ENCODE measurements at places on chromosomes 5 and 9.

DNA sequence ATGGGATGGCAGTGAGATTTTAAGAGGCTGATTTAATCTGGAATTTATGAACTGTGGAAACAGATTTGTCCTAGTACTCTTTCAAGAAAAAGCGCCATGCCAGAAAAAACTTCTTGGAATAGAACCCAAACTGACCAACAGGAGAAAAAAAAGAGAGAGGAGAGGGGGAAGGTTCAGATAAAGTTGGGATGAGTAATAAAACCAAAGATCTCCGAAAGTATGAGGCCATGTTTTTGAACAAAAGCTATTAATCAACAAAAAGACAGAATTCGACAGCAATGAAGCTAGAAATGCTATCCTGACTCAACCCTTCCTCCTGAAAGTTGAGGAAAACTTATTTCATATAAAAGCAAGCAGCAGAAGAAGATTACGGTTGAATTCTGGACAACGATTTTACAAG, 135.5 kb downstream of the CEMIP2 start:
- DNase-seq: no peak

DNA sequence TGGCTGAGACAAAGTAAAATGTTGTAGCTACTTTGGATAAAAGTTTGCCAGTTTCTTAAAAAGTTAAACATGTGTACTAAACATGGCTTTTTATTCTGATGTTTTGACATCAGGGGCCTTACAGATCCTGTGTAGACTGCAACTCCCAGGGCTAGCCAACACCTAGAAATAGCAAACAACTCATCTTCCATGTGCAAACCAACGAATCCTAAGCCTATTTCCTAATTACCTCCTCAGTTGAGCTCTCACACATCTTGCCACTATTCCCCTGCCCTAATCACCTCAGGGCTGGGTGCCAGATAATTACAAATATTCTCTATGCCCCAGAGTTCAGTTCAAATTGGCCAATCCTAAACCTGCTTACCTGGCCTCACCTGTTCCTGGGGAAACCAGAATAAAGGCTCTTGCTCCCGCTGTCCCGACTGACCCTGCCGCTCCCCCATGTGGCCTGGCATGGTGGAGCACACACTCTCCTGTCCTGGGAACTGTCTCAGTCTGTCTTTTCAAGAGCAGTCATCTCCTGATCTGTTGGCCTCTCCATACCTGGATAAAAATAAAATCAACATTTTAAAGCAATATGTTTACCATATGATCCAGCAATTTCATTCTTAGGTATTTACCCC, 37.1 kb upstream of the FAM169A start:
- no peak for DNase-seq

DNA sequence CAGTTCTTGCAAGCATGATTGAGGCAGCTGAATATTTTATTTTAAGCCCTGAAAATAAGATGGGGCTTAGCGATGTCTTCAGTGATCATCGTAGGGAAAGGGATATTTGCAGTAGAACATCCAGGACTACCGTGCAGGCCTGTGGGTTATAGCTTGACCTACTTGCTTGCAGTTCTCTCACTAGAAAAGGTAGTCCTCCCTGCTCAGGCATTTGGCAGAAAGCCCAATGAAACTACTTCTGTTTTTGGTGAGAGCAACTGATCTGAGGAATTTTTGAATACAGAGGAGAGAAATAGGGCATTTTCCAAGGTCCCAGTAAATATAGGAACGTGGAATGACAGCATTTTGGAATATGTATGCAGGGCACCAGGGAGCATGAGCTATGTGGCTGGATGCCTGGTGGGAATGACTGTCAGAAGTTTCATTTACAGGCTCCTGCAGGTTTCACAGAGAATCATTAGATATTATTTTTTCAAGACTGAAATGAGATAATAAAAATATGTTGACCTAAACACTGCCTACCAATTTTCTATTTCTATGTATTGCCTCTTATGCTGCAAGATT, 417.9 kb upstream of the ACTBL2 start:
- no peak for DNase-seq

DNA sequence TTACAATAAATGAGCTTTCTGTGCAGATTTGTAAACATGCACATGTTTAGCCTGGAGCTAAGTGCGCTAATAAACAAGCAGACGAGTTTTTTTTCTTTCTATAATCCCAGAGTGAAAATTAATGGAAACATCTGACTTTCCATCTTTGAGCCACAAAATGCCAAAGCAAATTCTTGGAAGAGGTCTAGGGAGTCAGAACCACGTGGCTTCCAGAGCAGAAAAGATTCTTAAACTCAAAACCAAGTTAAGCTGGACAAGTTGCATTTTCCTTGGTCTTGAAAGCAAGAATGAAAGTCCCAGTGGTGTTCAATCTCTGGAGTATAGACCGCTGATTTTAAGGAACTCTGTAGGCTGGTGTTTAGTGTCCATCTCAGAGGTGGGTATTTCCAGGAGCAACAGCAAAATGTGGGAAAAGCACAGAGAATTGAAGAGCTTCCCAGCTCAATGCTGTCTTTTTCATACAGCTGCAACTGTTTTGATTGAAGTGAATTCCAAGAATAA, 71.4 kb downstream of the MYO10 start:
- DNase-seq: no peak

DNA sequence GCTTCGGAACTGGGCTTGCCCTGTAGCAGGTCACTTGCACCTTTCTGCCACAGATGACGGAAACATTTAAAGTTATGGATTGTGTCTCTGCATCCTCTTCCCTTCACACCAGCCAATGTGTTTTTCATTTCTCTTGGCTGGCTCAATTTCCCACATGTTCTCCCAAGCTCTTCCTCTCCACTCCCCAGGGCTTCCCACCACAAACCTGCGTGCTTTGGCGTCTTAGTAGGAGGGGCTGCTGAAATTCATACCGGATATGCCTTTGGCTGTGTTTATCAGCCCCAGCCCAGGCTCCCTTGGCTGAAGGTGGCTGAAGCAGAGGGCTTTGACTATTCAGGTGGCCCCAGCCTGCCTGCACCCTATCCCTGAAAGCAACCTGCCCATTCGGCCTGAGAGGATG, 32.1 kb downstream of the ADRB2 start:
- DNase-seq: no peak

GRCh38 chr9:112059145-112059965, 115.7 kb downstream of the SUSD1 start:
- no peak for DNase-seq

DNA sequence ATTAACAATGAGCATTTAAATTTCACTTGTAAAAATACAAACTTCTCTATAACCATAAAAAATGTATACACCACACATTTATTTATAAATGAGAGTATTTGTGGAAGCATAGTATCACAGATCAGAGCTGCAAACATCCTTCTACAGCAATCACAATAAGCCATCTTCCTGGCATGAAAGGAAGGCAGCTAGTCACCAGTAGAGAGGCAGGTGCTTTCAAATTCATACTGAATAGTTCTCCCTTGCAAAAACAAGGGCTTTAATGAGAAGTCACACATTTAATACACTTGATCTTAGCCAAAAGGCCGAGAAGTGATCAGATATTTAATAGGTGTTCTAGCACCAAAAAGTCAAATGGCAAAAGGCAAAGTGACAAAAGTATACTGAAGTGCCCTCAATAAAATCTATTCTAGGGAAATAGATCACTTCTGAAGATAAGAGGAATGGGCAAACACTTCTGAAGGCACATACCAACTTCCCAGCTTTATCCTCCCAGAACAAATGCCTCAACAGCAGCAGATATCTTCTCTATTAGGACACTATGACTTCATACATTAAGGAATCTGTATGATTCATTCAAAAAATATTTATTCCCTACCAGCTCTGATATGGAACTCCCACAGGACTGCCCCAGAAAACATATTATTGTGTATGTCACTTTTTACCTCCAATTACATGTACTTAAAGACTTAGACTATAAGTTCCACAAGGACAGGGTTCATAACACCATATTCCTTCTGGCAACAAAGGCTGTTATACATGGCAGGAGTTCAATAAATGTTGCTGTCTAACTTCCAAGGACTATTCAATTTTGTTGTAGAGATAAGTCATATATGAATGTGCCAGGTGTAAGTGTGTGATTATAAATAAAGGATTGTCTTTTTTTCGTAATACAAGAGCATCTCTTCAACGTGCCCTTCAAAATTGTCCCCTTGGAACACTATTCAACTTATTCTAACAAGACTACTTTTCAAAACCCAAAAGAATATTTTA, 31.7 kb downstream of the MAPKAP1 start:
- no peak for DNase-seq

- no peak for DNase-seq
Measured at GRCh38 chr5:14219800-14220512, 76.8 kb downstream of the TRIO start.

DNA sequence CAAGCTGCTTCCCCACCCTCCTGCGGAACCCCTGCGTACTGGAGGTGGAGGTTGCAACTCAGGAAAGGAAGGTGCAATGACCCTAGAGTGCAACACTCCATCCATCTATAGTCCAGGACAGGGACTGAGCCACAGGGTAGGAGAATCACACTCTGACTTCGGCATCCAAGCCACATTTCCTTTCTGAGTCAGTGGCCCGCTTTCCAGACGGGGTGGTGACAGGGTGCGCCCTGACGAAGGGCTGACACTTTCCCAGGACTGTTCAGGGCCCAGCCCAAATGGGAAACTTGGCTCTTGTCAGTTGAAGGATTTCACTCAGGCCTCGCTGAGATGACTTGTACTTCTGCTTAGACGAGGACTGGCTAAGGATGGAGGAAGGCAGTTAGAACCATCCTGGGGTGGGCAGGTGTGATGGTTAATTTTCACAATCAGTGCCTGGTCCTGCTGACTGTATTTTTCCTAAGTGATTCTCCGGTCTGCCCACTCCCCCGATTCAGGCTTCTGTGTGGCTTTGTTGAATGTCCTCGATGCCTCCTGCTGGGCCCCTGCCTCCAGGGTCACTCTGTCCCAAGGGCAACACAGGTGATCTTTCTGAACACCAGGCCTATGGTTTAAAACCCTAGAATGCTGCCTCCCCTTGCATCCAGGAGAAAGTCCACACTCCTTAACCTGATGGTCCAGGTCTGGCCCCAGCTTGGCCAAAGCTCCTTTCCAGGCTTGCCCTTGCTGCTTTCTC, 228.1 kb downstream of the FSTL4 start:
- DNase-seq: no peak

- no peak for DNase-seq
Measured at GRCh38 chr5:75886706-75887105, 169.5 kb upstream of the POC5 start.

GRCh38 chr9:106287091-106287631, 575.8 kb upstream of the ZNF462 start:
- no peak for DNase-seq

DNA sequence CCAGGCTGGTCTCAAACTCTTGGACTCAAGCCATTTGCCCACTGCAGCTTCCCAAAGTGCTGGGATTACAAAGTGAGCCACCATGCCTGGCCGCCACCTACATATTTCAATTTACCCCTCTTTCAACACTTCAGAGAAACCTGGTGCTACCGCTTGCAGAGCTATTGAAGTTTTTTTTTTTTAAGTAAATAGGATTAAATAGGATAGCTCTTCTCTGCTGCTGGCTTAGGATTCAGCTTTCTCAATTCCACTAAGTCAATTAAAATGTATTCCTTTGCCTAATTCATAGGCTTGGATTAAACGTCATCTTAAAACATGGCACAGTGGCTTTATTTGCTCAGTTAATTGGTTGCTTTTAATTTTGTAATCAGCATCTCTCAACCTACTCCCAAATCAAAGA, 41.0 kb downstream of the KIAA1191 start:
- no peak for DNase-seq

- DNase-seq: no peak
Measured at GRCh38 chr5:121121786-121122185, 657.7 kb downstream of the PRR16 start.

GRCh38 chr5:9284781-9285307, 261.0 kb downstream of the SEMA5A start:
- DNase-seq: no peak

DNA sequence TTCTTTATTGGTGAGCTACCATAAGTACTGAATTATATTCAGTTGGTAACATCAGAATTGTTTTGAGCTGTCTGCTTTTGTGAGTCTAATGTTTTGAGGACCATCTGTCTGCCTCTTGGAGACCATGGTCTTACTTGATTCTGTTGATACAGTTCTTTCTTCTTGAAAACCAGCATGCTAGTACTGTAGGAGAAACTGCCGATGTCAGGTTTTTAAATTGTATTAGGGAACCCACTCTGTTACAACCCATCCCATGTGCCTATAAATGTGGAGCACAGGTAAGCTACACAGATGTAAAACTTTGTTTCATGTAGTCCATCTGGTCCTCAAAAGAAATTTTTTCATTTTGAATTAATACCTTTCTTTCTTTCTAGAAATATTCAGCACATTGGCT, 103.4 kb upstream of the DMRTA1 start:
- no peak for DNase-seq

GRCh38 chr5:40676613-40677343, 2.9 kb upstream of the PTGER4 start:
- DNase-seq: no peak

GRCh38 chr5:119304439-119305211, 51.2 kb upstream of the TNFAIP8 start:
- DNase-seq: no peak

GRCh38 chr9:38445154-38446043, 21.1 kb upstream of the IGFBPL1 start:
- no peak for DNase-seq

DNA sequence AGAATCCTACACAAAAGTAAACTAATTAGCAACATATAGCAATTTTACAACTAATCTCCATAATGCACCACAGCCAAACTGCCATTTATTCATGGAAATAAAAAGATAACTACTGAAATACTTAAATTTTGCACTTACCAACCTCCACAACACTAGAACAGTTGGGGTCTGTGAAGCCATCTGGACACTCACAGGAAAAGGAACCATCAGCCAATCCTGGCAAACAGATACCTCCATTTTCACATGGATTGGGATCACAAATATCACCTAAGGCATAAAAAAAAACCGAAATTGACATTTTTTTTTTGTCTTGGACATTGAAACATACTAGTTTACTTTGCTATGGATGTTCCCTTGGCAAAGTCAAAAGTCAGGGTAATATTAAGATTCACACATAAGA, 130.7 kb downstream of the EDIL3 start:
- DNase-seq: no peak

GRCh38 chr9:11135851-11136250, 523.0 kb upstream of the PTPRD start:
- DNase-seq: no peak

DNA sequence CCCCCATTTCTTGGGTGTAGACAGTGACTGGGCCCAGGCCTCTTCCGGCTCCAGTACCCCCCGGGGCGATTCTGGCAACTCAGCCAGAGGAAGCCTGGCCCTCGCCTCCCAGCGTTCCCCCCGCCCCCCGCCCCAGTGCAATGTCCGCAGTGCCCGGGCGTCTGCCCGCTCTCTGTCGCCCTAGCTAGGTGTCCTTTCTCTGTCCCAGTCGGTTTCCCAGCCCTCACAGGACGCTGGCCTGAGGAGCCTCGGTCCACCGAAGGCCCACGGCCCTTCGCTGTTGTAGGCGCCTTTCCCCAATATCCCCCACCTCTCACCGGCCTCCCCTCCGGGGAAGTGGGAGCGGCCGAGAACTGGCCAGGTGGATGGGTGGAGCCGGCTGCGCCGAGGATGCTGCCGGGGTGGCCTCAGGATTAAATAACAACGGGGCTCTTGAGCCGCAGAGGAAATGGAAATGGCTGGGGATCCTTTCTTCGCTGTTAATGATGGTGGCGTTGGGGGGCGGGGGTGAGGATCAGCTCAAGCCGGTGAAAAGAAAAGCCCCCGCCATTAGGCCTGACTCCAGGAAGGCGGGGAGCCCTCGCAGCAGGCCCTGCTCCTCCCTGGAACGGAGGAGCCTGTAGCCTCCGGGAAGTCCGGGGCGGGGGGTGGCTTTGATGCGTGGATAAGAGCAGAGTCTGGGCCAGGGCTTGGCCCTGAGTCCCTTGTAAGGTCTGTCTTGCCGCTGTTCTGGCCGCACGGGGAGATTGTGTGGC, 1.1 kb upstream of the SPRY4 start:
- peak; percentile 51 for DNase-seq

Measured in tibial nerve (tissue), 4 donors.